Natural killer cell (primary cell): ENCODE measurements at places on chromosomes 3 and 15. TPM values are rescaled to one million over a fixed set of nuclear protein-coding genes. Genes with fewer than 3 reads are reported as not detected.

DNA sequence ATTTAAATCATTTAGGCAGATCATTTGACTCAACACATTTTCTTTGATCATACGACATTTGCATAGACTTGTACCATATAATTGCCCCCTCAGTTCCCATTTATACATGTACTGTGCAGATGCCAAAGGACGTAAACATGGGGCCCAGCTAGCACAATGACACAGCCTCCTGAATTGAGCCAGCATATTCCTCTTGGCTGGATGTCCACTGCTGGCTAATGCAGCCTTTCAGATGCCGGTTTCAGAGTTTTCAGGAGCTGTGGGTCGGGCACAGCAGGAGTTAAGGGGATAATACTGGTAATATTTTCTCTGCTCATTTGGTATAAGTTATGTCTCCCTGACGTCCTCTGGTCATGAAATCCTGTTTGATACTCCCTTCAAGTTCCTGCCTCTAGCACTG lies 39.4 kb downstream of the KAT2B start:
- DNase-seq = no peak
- H3K4me1 ChIP-seq = peaks cover 7% of the 10 kb centered on the region
- peaks cover 30% of the 10 kb centered on the region for H3K36me3 ChIP-seq
- H3K27me3 ChIP-seq = no peaks in the 10 kb centered on the region

- H3K27ac ChIP-seq = no peak overlapping the region
- DNase-seq = no peak
- H3K4me1 ChIP-seq = no peaks in the 10 kb centered on the region
- no peaks in the 10 kb centered on the region for H3K36me3 ChIP-seq
- H3K27me3 ChIP-seq = no peaks in the 10 kb centered on the region
Observed at GRCh38 chr3:133280586-133280985, 119.3 kb upstream of the BFSP2 start.

GRCh38 chr15:91319371-91320059 lies 219.5 kb downstream of the SV2B start:
- DNase-seq = no peak
- peaks cover 2% of the 10 kb centered on the region for H3K27me3 ChIP-seq
- H3K4me3 ChIP-seq = no peak overlapping the region
- peaks cover 17% of the 10 kb centered on the region for H3K4me1 ChIP-seq
- H3K27ac ChIP-seq = no peak overlapping the region
- no peaks in the 10 kb centered on the region for H3K36me3 ChIP-seq

- no peaks in the 10 kb centered on the region for H3K4me1 ChIP-seq
- no peak overlapping the region for H3K27ac ChIP-seq
- H3K27me3 ChIP-seq = no peaks in the 10 kb centered on the region
- H3K36me3 ChIP-seq = no peaks in the 10 kb centered on the region
Observed at GRCh38 chr3:58672880-58673279, 6.3 kb upstream of the FAM3D start.

- peaks cover 13% of the 10 kb centered on the region for H3K4me1 ChIP-seq
- no peak for DNase-seq
- H3K36me3 ChIP-seq = no peaks in the 10 kb centered on the region
Observed at GRCh38 chr3:138782755-138783154, 52.0 kb downstream of the PIK3CB start.

DNA sequence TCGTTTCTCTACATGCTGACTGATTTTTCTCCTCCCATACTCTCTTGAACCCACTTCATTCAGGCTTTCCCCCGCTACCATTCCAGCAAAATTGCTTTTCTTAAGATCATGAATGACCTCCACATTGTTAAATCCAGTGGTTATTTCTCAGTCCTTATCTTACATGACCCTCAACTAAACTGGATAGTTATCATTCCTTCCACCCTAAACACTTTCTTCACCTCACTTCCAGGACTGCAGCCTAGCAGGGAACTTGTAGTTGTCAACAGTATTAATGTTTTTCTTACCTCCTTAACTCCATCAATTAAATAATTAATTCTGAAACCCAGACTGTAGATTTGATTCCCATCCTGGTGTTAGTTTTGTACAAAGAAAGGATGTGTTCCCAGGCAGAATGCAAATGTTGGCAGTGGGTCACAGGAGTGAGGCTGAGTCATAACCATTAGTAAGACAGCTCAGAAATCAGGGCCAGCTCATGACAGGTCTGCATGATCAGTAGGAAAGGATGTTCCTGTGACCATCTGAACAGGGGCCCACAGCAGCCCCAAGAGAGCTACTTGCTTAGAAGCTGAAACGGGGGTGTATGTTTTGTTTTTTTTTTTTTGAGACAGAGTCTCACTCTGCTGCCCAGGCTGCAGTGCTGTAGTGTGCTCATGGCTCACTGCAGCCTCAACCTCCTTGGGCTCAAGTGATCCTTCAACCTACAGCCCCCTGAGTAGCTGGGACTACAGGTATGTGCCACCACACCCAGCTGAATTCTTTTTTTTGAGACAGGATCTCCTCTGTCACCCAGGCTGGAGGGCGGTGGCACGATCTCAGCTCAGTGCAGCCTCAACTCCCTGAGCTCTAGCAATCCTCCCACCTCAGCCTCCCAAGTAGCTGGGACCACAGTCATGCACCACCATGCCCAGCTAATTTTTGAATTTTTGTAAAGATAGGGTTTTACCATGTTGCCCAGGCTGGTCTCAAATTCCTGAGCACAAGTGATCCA lies 9.1 kb downstream of the BCL2L10 start:
- no peak for DNase-seq
- no peaks in the 10 kb centered on the region for H3K27me3 ChIP-seq
- no peak overlapping the region for H3K4me3 ChIP-seq
- H3K27ac ChIP-seq = no peak overlapping the region
- no peaks in the 10 kb centered on the region for H3K4me1 ChIP-seq
- H3K36me3 ChIP-seq = no peaks in the 10 kb centered on the region

DNA sequence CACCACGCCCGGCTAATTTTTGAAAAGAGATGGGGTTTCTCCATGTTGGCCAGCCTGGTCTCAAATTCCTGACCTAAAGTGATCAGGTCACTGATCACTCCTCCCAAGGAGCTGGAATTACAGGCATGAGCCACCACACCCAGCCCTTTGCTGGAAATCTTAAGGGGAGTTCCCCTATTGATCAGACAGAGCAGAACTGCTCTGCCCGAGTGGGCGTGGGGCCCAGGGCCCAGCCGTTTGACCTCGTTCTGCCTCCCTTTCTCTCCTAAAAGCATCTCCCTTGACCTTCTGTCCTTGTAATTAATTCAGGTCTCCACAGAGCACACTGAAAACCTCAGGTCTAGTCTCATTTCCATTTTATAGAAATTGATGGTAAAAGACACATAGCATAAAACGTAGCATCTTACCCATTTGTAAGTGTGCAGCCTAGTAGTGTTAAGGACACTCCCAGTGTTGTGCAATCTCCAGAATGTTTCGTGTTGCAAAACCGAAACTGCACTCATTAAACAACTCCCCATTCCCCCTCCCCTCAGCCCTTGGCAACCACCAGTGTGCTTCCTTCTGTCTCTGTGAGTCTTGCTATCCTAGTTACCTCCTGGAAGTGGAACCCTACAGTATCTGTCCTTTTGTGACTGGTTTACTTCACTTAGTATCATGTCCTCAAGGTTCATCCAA lies 89.3 kb downstream of the SLCO3A1 start:
- H3K36me3 ChIP-seq = no peaks in the 10 kb centered on the region
- no peak overlapping the region for H3K4me3 ChIP-seq
- peak overlapping the region; percentile 59 for H3K27ac ChIP-seq
- H3K27me3 ChIP-seq = no peaks in the 10 kb centered on the region
- peak; percentile 70 for DNase-seq

DNA sequence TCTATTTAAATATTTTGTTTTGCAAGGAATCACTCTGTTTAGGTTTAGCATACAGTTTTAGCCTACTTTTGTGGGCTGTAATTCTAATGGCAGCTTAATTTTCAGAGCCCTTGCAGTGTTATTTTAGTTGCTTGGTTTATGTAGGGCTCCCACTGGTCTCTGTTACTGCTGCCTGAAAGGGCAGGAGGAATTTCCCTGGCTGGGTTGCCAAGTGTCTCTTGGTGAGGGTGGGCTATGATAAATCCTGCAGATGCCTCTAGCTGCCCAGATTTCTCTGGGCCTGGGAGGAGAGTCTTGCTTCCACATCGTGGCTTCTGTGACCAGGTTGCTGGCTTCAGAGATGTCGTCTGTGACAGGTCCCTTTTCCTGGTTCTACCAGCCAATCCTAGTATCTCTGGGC lies 36.2 kb downstream of the ILDR1 start:
- no peak overlapping the region for H3K27ac ChIP-seq
- H3K4me1 ChIP-seq = no peaks in the 10 kb centered on the region
- H3K27me3 ChIP-seq = peaks cover 7% of the 10 kb centered on the region
- H3K36me3 ChIP-seq = no peaks in the 10 kb centered on the region

DNA sequence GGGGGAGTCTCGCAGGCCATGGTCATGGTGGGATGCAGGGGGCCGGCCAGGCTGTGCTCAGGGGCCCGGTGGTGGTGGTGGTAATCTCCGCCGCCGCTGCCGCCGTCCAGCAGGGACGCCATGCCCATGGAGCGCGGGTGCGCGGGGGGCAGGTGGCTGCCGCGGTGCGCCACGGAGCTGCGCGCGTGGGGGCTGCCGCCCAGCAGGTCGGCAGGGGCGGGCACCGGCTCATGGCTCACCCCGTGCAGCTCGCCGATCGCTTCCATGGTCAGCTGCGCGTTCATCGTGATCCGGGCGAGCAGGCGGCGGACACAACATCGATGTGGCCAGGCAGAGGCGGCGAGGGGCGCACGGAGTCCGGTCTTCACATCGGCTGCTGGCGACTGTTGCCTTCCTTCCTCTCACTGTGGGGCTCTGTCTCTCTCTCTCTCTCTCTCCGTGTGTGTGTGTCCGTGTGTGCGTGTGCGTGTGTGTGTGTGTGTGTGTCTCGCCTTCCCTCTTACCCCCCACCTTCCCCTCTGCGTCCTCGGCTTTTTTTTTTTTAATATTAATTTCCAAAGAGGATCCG lies 451 bp downstream of the ONECUT1 start:
- H3K4me1 ChIP-seq = peaks cover 22% of the 10 kb centered on the region
- H3K27ac ChIP-seq = no peak overlapping the region
- H3K4me3 ChIP-seq = peak overlapping the region; percentile 18
- no peaks in the 10 kb centered on the region for H3K36me3 ChIP-seq
- peaks cover 66% of the 10 kb centered on the region for H3K27me3 ChIP-seq

- H3K36me3 ChIP-seq = no peaks in the 10 kb centered on the region
- no peak overlapping the region for H3K27ac ChIP-seq
- no peaks in the 10 kb centered on the region for H3K27me3 ChIP-seq
Observed at GRCh38 chr3:22322861-22323260, 571.9 kb upstream of the ZNF385D start.

- H3K27me3 ChIP-seq = no peaks in the 10 kb centered on the region
- no peaks in the 10 kb centered on the region for H3K4me1 ChIP-seq
- DNase-seq = no peak
- H3K27ac ChIP-seq = no peak overlapping the region
Observed at GRCh38 chr3:123655400-123655799, 70.5 kb upstream of the HACD2 start.

GRCh38 chr3:99250821-99251355 lies 349.4 kb upstream of the DCBLD2 start:
- no peak for DNase-seq
- no peak overlapping the region for H3K27ac ChIP-seq
- H3K27me3 ChIP-seq = no peaks in the 10 kb centered on the region

DNA sequence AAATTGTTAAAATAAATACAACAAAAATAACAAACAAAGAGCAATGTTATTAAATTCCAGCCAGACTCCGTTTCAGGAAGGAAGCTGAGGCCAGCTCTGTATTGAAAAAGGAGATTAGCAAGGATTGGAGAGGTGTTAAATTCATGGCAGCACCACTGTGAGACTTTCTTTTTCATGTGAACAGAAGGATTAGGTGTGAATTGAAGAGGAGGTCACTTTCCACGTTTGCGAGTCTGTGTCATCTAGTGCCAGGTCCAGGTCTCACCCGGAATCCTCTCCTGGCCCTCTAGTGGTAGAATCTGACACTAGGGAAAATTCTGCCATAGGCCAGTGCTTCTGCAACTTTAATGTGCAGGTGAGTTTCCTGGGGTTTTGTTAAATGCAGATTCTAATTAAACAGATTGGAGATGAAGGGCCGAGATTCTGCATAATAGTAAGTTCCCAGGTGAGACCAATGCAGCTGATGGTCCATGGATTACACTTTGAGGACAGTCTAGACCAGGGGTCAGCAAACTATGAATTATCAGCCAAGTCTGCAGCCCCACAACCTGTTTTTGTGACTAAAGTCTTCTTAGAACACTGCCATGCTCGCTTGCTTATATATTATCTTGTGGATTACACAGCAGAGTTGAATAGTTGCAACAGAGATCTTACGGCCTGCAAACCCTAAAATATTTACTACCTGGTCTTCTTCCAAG lies 9.2 kb upstream of the SLC6A1 start:
- no peaks in the 10 kb centered on the region for H3K4me1 ChIP-seq
- no peak overlapping the region for H3K27ac ChIP-seq
- no peak overlapping the region for H3K4me3 ChIP-seq
- no peaks in the 10 kb centered on the region for H3K27me3 ChIP-seq
- peak; percentile 28 for DNase-seq
- H3K36me3 ChIP-seq = no peaks in the 10 kb centered on the region

The XRN1 gene
- total RNA-seq = 141 TPM

The PRKCI gene
- total RNA-seq = 11.1 TPM

The SGO1 gene
- 0.55 TPM for total RNA-seq

The ATP2B2 gene
- total RNA-seq = not detected

The ST8SIA2 gene
- total RNA-seq = not detected

The CX3CR1 gene
- total RNA-seq = 405 TPM

The SLC9C1 gene
- not detected for total RNA-seq

The HCLS1 gene
- 356 TPM for total RNA-seq
